Esophagus squamous epithelium (tissue), 5 donors: ENCODE measurements at places on chromosomes 6 and 20.

DNA sequence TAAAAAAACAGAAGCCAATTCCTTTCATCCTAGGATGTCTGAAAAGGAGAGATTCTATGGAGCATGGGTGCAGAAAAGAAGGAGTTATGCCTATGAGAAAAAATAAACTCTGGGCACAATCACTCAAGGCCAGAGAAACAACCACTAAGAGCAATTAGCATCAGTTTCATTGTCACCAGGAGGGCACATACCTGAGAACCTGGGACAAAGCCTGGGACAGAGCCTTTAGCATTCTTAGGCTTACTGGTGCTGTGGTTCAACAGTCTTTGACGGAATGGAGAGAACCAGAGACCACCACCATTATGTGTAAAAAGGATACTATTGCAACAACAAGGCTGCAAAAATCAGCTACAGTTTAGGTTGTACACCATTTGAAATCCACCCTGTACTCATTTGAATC, 29.4 kb upstream of the BCKDHB start:
- no peak for DNase-seq

- no peak for DNase-seq
These were observed 141.6 kb upstream of the AKAP12 start for GRCh38 chr6:151098166-151098565.

DNA sequence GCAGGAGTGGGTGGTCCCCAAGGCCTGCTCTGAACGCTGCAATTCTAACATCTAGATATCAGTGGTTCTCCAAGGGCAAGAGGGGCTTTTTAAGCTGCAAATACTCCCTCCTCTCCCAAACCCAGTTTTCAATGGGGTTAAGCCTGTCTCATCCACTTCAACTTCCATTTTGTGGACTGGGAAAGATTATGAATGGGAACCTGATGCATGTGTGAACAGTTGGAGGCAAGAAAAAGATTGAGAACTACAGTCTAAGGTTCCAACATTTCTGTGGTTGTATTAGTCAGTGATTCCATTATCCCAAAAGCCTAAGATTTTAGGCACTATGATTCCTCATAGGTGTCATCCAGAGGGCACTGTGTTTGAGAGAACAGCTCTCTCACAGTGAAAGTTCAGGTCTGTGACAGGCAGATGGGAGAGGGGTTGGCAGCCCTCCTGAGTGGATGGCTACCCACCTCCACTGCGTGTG, 53.7 kb downstream of the HNF4A start:
- DNase-seq: no peak

GRCh38 chr20:33521461-33521860, 31.6 kb downstream of the CBFA2T2 start:
- no peak for DNase-seq

GRCh38 chr6:7051780-7052442, 55.9 kb upstream of the RREB1 start:
- no peak for DNase-seq

GRCh38 chr6:37667050-37667814, 30.5 kb downstream of the MDGA1 start:
- no peak for DNase-seq

GRCh38 chr20:62694868-62695267, 13.8 kb upstream of the NTSR1 start:
- no peak for DNase-seq
